Caudate nucleus (tissue), 63 donors: ENCODE measurements at places on chromosomes 2 and 18.

- DNase-seq, result no peak
Measured at GRCh38 chr2:206701952-206702605, 16.1 kb downstream of the DYTN start.

DNA sequence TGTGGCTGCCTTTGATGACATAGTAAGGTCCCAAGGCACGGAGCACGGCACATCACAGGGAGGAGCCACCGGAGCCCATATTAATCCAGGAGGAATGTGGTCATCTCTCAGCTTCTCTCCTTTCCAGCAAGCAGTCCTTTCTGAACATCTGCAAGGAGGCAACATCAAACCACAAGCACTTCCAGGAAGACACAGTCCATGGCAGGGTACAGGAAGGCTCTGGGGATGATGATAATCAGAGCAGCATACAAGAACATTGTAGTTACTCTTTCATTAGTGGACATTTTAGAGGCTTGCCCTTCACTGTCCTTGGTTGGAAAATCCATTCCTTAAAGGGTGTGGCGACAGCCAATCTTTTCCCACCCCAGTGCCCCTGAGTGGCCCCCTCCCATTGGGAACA lies 31.1 kb downstream of the YPEL5 start:
- no peak for DNase-seq

- DNase-seq, result no peak
Measured at GRCh38 chr2:161315380-161315779, 7.2 kb downstream of the PSMD14 start.

- DNase-seq, result no peak
Measured at GRCh38 chr2:217058791-217059755, 199.2 kb upstream of the TNP1 start.

DNA sequence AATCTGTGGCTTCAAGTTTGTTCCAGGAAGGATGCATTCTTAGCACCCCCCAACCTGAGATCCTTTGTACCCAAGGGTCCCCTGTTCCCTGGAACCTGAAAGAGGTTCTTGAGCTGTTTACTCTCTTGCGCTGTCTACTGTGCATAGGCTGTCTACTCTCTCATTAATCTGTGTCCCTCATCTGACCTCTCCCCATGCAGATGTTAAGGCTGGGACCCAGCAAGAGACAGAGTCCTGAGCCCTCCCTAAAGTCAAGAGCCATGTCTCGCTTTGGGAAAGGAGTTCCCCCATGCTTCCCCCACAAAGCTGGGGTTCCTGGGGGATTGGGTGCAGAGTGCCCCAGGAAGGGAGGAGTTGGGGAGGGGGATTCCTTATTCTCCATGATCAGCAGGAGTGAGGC lies 312.9 kb downstream of the CYP26B1 start:
- DNase-seq, result no peak

DNA sequence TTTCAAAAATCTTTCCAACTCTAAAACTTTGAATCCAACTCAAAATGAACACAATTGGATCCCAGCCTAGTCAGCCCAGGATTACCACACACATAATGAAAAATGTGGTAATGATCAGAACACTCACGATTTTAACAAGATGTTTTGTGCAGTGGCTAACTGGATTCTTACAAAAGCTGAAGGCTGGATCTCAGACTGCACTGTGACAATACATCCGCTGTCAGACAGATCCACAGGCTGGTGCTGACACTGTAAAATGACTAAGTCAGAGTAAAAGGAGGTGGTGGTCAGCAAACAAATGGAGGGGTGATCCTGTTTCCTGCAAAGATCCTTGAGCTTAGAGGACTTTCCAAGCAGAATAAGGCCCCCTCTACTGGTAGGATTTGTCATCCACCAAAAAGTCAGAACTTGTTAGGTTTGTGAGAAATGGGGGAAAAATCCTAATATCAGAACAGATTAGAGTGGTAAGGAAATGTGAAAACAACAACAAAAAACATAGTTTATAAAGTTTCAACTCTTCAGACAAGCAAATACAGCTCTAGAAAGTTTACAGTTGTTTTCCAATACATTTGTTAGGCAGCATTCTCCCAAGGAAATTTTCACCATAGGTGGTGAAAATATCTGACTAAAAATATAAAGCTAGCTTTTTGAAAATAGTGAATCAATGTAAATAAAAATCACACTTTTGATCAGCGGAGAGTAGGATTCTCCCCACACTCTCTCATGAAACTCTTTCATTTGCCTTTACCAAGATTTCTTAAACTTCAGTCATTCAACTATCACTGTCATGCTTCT lies 211.9 kb downstream of the AGPS start:
- DNase-seq, result no peak

DNA sequence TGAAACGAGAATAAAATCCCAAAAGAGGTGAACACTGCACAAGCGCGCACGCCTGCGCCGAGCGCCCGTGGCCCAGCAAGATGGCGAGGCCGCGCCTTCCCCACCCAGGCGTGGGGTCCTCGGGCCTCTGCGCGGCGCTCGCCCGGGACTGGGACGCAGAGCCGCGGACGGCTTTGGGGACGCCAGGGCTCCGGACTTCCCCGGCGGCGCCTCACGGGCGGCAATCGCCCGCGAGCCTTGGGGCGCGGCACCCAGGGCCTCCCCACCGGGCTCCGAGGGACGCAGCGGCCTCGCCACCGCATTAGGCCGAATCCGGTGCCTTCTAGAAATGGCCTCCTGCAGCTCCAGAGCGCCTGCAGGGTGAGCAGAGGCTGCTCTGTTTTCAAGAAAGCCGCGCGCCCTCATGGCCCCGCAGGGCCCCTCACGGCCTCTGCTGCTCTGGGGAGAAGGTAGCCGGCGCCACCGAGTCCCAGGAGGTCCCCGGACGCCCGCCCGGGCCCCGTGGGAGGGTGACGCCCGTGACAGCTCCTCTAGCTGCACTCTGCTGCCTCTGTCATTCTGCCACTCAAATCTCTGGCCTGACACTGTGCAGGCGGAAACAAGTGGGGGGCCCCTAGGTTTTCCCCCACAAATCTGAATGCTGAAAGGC lies 35.9 kb upstream of the POMC start:
- peak; percentile 14 for DNase-seq

DNA sequence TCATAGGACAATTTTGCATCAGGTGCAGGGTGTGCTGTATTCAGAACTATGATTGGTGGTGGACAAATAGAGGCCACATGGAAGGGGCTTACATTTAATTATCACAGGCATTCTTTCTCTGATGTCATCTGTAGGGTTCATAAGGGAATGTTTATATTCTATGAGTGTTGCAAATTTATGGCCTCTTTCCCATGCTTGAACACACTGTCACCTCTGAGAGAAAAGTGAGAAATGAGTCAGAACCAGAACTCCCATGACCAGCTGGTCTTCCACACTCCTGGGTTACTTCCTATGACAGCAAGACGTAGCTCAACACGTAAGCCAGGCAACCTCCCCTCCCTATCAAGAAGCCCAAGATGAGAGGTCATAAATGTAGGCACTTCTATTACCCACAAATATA lies 310.8 kb downstream of the PIEZO2 start:
- no peak for DNase-seq

DNA sequence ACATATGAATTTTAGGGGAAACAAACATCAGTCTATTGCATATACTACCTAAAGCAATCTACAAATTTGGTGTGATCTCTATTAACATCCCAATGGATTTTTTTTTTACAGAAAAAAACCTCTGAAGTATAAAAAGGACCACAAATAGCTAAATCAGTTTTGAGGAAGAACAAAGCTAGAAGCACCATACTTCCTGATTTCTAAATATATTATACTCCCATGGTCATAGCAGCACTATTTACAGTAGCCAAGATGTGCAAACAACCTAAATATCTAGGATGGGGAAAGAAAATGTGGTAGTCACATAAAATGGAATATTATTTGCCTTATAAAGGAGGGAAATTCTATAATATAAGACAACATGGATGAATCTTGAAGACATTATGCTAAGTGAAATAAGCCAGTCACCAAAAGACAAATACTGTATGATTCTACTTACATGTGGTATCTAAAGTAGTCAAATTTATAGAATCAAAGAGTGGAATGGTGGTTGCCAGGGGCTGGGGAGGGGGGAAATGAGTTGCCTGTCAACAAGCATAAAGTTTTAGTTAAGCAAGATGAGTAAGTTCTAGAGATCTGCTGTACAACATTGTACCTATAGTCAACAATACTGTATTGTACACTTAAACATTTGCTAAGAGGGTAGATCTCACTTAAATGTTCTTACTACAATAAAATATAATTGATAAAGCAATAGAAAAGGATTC lies 17.6 kb upstream of the CASP8 start:
- DNase-seq, result no peak

DNA sequence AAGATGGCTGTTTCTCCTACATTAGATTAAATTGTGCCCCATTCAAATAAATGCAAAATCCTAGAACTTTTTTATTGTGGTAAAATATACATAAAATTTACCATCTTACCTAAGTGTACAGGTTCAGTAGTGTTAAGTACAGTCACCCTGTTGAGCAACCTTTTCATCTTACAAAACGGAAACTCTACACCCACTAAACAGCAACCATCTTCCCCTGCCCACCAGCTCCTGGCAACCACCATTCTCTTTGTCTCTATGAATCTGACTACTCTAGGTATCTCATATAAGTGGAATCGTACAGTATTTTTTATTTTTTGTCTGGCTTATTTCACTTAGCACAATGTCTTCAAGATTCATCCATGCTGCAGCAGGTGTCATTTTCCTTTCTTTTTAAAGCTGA lies 53.0 kb downstream of the ASXL2 start:
- no peak for DNase-seq

GRCh38 chr18:54359233-54359632 lies 1.5 kb downstream of the C18orf54 start:
- DNase-seq, result no peak

- DNase-seq, result no peak
Measured at GRCh38 chr2:74417197-74417596, 4.2 kb downstream of the C2orf81 start.

DNA sequence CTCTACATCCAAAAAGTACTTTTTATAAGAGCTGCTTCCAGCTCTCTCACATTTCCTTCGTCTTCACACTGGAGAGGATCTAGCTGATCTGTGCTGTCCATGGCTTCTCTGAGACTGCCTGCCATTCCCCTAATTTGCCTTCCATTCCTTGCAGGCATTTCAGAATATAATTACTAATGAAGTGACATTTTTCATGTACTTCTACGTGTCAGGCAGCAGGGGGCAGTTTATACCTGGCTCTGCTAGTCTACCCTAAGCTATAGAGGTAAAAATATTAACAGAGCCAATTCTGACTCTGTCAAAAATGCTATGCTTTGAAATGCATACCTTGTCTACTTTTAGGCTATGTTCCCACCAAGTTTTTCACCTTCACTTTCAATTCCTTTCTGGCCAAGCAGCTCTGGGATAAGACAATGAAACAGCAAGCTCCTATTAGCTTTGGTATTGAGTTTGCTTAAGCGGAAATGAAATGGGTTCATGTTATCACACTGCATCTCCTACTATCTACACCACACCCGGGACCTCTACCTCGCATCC lies 81.9 kb downstream of the MEP1B start:
- peak; percentile 6 for DNase-seq

DNA sequence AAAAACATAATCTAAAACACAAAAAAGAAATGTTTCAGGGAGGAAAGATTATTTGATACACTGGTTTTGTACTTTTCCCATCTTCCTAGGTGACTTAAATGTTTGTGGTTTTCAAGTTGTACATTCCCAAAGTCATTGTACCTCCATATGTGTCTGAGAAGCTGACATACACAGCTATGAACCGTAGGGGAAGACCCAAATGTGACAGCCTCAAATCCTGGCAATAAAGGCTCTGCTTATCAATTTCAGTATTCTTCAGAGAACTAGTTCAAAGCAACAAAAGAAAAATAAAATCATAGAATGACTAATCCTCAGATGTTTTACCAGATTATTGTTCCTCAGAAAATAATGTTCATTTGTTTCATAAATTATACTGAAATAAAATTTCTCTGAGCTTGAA lies 2.5 kb downstream of the DYNC2LI1 start:
- DNase-seq, result no peak

GRCh38 chr2:119126650-119127049 lies 31.9 kb downstream of the C1QL2 start:
- no peak for DNase-seq

DNA sequence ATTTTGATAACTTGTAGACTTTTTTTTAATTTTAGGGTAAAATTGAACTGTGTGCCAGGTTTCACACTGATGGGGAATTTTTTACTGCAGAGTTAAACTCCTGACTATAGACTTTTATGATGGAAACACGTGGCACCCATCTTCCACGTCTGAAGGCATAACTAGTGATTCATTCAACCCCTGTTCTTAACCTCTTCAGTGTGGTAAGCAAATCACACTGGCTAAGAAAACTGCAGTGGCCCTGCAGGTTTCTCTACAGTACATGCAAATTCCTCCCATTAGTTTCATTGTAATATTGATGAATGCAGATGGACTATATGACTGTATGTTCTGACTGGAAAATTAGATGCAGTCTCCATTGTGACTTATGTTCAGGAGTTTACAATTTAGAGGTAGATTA lies 47.2 kb downstream of the SMAD4 start:
- DNase-seq, result no peak

GRCh38 chr2:217996361-217996760 lies 6.4 kb downstream of the TNS1 start:
- DNase-seq, result no peak
